GM04503 (cell line): ENCODE measurements at places on chromosomes 7 and 10.

- DNase-seq: no peak
These were observed 31.0 kb downstream of the AHCYL2 start for GRCh38 chr7:129255800-129256199.

DNA sequence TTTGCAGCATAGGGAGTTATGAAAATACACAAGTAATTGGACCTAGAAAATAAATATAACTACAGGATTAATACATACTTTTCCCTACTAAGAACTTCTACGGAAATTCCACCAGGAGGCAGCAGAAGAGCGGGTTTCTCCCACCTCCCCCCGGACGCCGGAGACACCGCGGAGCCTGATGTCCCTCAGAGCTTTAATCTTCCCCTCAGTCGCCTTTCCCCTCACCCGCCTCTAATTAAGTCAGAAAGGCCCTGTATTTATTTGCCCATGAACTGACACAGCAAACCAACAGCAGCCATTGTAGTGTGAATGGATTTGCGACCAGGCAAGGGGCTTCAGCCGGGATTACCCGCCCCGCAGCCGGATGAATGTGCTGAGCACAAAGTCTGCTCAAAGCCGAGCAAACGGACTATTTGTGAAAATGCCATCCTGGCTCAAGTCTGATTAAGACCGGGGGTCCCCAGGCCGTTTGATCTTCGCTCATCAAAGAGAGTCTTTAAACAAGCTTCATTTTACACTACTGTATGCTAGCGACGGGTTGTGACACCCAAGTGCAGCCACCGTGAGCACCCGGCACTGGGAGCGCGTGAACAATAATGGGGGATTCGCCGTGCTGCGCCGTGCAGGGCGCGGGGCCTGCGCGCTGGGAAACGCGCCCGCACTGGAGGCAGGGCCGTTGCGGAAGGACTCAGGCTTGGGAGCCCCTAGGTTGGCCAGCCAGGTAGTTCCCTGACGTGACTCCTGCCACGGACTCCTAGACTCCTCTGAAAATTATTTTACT, 5.6 kb upstream of the DKK1 start:
- DNase-seq: no peak

DNA sequence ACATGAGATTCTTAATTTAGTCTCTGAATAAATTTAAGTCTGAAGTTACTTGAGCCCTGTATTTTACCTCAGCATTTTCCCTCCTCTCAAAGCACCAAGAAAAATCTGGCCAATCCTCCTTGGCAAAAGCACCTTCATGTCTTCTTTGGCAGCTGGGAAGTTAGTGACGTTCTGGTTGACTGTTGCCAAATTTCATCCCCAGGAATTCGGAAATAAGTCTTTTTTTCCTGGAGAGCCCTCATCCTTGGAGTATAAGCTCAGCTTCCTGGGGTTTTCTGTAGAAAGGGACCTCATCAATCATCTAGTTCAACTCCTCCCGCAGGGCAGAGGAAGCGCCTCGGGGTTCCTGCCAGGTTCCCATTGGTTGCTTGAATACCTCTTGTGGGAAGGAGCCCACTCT, 377.6 kb downstream of the PHTF2 start:
- DNase-seq: no peak

DNA sequence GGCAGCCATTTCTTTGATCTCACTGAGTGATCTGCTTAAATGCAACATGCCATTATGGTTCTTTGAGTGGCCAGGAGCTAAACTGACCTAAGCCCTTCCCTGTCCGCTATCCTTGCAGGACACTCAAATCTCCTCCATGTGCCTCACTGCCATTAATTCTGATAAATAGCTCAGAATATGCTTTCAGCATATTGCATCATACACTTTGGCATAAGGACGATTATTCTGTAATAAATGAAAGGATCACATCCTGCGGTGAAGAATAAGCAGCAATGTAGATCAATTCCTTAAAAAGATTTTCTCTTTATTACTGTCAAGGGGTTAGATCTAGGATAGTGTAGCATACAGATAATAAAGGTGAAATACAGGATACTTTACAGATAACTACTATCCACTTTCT, 231.8 kb upstream of the CTBP2 start:
- DNase-seq: no peak

DNA sequence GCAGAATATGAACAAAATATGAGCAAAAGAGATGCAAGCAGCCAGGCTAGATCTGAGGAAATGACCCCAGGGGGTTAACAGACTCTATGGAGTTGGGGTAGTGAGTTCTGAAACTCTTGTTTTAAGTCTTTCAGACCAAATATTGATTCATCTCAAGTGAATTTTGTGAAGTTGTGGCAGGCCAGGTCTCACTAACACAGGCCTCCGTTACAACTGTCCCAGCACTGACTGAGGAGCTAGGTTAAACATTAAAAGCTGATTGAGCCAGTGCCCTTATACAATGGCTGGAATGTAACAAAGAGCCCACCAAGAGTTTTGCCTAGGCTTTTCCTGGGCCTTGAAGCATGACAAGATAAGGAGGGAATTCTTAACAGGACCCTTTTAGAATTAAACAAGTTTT, 192.3 kb upstream of the STK17A start:
- no peak for DNase-seq

GRCh38 chr7:140564643-140565042, 76.0 kb downstream of the DENND2A start:
- no peak for DNase-seq

DNA sequence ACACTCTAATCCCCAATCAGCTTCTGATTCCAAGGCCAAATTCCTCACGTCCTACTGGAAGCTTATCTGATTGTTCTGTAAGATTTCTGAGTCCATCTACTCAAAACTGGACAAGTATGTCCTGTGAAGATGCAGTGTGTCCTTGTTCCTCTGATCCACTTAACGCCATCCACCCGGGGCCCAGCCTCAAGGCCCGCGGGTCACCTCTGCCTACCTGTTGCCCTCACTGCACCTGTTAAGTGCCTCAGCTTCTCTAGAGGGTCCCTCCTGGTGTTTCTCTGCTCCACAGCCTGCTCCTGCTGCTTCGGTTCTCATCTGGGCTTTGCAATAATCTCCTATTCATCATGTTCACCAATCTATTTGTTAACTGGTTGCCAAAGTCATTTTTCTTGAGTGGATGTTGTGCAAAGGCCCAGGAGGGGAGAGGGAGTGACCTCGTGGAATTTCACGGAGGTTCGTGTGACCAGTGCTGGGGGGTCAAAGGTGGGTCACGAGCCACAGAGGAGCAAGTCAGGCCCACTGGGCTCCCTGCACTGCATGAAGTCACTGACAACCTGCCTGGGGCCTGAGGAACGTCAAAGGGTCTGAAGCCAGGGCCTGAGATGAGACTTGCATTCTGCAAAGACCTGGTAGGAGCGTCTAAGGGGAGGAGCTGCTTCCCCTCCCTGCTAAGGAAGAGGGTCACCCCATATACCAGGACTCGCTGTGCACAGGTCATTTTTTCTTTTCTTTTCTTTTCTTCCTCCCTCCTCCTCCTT, 338.1 kb downstream of the WDR37 start:
- DNase-seq: no peak

GRCh38 chr7:157444843-157445135, 108.0 kb downstream of the DNAJB6 start:
- DNase-seq: no peak

DNA sequence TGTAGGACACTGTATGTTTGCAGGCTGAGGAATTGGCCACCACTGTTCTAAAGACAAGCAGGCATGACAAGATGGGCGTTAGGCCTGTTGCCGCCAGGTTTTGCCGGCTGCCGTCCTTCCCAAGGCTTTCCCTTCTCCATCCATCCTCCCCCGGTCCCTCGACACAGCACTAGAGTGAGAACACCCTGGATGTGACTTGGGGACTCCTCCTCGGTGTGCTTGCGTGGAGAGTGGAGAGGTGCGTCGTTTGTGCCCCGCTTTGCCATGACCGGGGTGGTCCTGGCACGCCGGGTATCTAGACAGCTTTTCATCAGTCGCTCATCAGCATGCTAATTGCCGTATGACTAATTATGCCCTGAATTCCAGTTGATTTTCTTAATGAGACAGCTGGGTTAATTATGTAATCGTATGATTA, 206.6 kb upstream of the SH2B2 start:
- DNase-seq: no peak

GRCh38 chr7:41643616-41644015, 59.3 kb downstream of the INHBA start:
- DNase-seq: no peak

GRCh38 chr7:28409716-28410627, 2.3 kb upstream of the CREB5 start:
- no peak for DNase-seq

DNA sequence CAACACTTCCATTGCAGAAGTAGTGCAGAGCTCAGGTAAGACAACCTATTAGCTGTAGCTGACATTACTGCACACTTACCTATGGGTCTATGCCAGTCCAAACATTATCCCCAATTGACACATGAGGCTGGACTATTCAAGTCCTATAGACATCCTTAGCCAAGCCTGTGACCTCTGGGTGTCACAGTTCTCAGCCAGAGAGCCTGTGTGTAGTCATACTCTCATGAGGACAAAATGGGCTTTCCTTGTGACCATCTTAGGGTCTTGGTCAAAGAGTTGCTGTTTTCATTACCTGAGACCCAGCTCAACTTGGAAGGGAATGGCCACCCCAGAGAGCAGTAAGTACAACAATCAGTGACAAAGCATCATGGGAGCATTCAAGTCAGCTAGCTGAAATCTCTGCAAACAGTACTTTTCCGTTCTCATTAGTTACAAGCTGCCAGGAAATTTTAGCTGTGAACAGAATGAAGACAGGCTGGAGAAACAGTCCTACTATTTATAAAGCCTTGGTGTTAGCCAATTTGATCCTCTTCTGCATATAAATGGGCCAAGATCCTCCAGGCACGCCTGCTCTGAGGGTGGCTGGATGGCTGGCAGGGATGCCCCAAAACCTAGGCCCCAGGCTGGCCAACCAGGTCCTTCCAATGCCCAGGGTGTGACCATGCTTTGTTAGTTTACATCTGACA, 44.3 kb downstream of the NUDCD3 start:
- DNase-seq: no peak

DNA sequence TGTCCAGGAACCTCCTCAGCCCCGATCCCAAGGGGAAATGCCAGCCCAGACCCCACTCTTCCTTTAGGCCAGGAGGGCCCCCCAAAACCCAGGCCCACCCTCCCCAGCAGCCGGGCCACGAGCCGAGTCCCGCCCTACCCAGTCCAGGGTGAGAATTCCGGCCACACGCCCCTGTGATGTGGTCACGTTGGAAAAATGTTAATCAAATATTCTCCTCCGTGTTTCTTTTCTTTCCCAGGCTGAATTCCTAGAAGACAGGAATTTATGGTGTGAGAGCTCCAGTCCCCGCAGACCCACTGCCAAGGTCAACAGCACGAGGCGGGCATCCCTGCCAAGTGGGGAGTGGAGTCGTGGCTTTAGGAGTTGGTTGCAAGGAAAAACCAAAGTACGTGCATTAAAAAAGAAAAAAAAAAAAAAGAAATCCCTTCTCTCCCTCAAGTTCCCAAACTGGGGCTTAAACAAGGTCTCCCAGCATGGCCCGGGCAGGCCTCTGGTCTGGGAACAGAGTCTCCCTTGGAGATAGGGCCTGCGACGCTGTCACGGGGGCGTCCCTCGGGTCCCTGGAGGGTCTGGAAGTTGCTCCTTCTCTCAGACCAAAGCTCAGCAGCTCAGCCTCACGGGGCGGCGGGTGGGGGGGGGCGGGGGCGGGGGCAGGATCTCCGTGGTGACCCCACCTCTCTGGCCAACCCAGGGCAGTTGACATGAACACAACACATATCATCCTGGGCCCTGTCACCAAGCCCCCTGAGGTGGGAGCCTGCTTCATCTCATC, 28.1 kb upstream of the ELN start:
- DNase-seq: peak; percentile 94

DNA sequence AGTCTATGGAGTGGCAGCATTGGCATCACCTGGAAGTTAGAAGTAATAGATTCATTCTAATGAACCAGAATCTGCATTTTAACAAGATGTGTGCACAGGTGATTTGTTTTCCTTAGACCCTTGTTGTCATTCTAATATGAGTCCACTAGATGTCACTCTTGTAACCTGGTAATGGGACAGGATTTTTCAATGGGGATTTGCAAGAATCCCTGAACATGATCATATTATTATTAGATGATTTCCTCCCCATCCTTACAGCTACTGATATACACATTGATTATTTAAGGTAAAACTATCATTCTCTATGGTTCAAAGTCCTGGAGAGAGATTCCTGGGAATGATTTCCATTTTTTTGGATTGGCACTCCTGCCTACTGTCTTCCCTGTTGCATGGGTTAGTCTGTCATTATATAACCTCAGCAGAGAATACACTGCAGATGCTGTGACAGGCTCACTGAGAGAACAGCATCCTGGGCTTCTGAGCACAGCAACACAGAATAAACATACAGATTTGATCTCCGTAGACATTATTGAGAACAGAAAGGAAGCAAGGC, 194.9 kb downstream of the SUGCT start:
- DNase-seq: no peak

DNA sequence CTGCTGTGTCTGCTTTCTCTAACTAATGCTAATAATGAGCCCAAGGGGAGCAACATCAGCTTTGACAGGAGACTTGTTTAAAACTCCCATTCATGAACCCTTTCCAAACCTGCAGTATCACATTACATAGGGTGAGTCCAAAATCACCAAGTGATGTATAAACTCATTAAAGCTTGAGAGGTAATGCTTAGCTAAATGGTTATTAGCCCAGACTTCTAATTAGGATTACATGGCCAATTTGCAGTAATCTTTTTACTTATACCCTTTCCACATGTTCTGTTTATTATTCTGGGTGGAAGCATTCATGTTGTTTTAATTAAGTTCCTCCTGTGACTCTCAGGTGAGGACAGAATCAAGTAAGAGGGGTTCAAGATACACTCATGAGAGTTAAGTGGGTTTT, 17.5 kb downstream of the ZNF138 start:
- DNase-seq: no peak
